ENCODE measurements at places on chromosomes 12 and 14. TPM values are rescaled to one million over a fixed set of nuclear protein-coding genes. Genes with fewer than 3 reads are reported as not detected.

GRCh38 chr12:57868851-57869268 lies 22.3 kb upstream of the CTDSP2 start:
- H3K4me3 ChIP-seq = no peak overlapping the region
- H3K36me3 ChIP-seq = no peaks in the 10 kb centered on the region
- H3K27me3 ChIP-seq = no peaks in the 10 kb centered on the region
- no peak overlapping the region for H3K27ac ChIP-seq

- no peaks in the 10 kb centered on the region for H3K27me3 ChIP-seq
- no peak overlapping the region for H3K27ac ChIP-seq
- no peak overlapping the region for H3K4me3 ChIP-seq
- DNase-seq = no peak
- H3K36me3 ChIP-seq = no peaks in the 10 kb centered on the region
Observed at GRCh38 chr12:30829876-30830275, 75.1 kb upstream of the CAPRIN2 start.

DNA sequence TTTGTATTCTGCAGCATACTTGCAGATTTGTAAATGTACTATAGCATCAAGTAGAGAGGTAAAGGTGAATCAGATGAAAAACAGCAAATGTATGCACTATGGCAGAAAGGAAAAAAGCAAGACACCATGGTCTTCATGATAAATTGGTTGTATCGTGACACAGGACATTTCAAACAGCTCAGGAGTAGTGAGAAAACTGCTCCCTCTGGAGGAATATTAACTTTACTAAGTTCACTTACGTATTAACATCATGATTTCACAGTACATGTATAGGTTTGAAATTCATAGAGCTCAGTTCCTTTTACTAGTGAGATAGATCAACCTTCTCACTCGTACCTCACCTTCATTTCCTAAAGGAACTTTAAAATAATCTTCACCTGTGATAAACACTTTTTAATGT lies 6.5 kb downstream of the MBIP start:
- H3K27ac ChIP-seq = peak overlapping the region; percentile 22
- peaks cover 23% of the 10 kb centered on the region for H3K4me1 ChIP-seq
- no peak overlapping the region for H3K4me3 ChIP-seq
- peaks cover 17% of the 10 kb centered on the region for H3K36me3 ChIP-seq
- no peaks in the 10 kb centered on the region for H3K27me3 ChIP-seq

DNA sequence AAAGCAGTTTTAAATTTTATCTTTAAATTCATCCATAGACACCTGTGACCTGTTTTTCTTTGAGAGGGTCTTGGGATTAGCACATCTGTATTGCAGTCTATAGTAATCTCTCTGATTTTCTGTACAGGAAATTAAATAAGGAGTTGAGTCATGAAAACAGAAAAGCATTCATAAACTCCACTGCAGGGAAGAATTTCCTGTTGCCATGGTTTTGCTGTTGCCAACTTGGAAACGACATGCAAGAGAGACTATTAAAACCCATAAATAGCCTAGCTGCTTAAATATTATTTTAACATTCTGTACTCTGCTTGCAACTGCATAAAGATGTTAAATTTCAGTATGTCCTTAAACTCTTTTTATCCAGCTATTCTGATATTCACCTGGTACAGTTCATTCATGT lies 281.0 kb upstream of the RGS6 start:
- peak; percentile 45 for DNase-seq
- no peaks in the 10 kb centered on the region for H3K27me3 ChIP-seq
- peak overlapping the region; percentile 39 for H3K27ac ChIP-seq
- no peaks in the 10 kb centered on the region for H3K36me3 ChIP-seq
- H3K4me3 ChIP-seq = no peak overlapping the region

DNA sequence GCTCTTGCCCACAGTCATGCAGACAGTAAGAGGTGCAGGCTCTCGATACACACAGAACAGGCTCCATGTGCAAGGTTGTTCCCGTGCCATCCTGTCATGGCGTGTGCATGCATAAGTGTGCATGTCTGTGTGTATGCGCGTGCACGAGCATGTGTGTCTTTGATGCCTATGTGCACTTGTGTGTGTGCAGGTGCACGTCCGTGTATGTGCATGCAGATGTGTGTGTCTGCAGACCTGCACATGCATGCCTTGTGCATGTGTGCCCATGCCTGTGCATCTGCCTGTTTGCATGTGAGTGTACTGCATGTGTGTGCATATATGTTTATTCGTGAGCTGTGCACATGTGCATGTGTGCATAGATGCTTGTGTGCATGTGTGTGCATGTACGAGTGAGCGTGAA lies 309.8 kb downstream of the TMEM121 start:
- no peak overlapping the region for H3K27ac ChIP-seq
- H3K4me3 ChIP-seq = no peak overlapping the region
- H3K36me3 ChIP-seq = no peaks in the 10 kb centered on the region
- no peak for DNase-seq

- DNase-seq = no peak
- no peak overlapping the region for H3K27ac ChIP-seq
- H3K27me3 ChIP-seq = no peaks in the 10 kb centered on the region
- peaks cover 13% of the 10 kb centered on the region for H3K4me1 ChIP-seq
- H3K36me3 ChIP-seq = no peaks in the 10 kb centered on the region
Observed at GRCh38 chr12:50523772-50524171, 19.0 kb downstream of the DIP2B start.

DNA sequence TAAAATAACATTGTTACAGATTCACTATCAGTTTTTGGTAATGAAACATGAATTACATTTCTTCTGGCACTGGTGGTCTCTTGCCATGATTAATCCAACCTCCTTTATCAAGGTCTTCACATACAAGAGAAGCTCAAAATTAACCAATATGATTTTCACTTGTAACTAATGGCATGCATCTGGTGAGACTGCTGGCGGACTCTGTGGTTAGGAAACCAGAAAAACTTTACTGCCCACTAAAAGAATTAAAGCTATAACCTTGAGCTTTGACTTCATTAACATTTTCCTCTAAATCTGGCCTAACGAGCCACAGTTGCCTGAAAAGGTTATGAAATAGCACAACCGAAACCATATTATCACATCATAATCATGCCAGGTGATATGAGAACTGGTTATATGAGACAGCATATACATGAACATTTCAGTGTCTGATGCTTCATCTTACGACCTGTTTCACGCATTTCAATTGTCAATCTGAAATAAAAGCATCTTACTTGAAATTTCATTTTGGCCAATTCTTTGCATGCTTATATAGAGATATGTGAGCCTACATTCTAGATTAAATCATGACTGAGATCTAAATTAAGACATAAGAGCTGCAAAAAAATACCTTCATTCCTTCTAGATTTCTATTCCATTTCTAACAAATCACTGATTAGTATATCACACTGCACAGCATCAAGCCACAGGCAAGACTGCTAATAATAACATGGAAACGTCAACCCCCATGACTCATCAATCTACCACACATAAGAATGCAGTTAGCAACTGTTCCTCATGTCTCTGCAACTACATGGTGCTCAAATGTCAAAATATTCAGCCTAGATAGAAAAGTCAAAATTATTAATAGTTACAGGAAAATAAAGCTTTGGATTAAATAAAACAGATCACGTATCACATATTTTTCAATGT lies 89.3 kb downstream of the OSBPL8 start:
- no peaks in the 10 kb centered on the region for H3K27me3 ChIP-seq
- H3K27ac ChIP-seq = no peak overlapping the region
- no peak for DNase-seq
- H3K4me3 ChIP-seq = no peak overlapping the region
- H3K4me1 ChIP-seq = no peaks in the 10 kb centered on the region
- no peaks in the 10 kb centered on the region for H3K36me3 ChIP-seq

DNA sequence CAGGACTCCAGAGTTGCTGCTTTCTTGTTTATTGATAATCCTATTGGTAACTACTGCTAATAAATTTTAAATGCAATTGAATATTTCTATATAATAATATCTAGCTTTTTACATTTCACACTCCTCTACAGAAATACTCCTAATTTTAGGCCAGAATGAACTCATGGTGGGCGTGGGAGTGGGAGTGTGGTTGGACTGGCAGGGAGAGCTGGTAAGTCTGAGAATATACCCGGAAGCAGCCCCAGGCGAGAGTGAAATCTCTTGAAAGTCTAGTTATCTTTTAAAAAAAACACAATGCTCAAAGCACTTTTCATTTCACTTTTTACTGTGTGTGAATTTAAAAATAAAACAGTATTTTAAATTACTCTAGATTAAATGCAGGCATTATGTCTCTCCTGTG lies 4.7 kb downstream of the TMEM263 start:
- H3K4me1 ChIP-seq = peaks cover 27% of the 10 kb centered on the region
- H3K36me3 ChIP-seq = peaks cover 4% of the 10 kb centered on the region
- no peak overlapping the region for H3K27ac ChIP-seq
- DNase-seq = no peak

The PTGER2 gene
- total RNA-seq = 0.56 TPM

The FOXN4 gene
- not detected for total RNA-seq

Measured in thyroid gland (tissue), 4 donors.